ENCODE measurements at places on chromosomes 2 and 18. TPM values are rescaled to one million over a fixed set of nuclear protein-coding genes. Genes with fewer than 3 reads are reported as not detected.
A peak's percentile ranks its signal among the peaks of the same experiment; 100 is the strongest.

DNA sequence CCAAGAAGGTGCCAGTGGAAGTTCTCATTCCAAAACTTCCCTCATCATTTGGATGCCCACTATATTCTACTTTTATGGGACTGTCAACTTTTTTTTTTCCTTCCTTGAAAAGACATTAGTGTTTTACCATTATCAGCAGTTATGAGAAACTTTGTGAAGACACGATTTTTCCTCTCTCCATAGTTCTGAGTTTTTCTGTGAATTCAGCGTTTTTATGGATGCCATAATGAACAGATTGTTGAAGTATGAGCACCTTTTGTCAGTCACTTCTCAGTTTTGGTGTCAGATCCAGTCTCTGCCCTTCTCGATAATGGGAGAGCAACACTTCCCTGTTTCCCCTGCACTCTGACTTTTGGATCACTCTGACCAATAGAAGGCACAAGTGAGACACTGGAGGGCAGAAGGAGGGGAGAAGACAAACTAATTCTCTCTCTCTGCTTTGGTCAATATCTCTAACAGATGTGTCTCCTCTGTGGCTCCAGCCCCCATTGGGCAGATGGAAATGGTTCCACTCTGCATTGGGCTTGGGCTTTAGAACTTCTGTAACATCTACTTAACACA, 53.5 kb upstream of the FN1 start:
- DNase-seq, result no peak

DNA sequence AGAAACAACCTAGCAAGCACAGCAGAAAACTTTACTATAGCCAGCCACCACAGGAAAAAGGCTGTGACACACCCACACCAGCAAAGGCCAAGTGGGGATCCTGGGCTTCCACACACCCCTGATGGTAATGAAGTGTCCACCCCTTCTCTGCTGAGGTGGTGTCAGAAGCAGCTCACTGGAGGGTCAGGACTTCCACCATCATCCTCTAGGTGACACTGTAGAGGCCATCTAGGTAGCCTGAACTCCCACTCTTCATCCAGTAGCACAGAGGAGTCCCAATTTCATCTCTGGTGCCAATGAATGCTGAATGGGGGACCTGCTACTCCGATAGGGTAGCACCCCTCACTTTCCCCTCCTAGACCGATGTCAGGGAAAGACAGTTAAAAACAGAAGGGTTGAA, 1544.4 kb downstream of the LRP1B start:
- DNase-seq, result no peak

DNA sequence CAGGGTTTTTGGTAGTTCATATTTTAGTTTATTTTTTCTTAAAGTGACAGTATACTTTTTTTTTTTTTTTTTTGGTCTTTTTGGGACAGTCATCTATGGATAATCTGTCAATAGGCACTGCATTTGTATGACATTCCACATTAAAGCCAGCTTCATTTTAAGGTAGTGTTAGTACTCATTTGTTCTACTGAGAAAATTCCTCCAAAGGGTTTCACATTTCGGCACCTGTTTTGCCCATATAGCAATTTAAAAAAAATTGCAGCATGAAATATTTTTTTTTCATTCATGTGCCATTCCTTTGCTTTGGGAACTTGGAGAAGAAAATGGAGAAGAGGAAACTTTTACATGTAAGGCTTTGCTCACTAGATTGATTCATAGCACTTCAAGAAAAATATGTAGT, 276.3 kb upstream of the TCF4 start:
- no peak for DNase-seq

DNA sequence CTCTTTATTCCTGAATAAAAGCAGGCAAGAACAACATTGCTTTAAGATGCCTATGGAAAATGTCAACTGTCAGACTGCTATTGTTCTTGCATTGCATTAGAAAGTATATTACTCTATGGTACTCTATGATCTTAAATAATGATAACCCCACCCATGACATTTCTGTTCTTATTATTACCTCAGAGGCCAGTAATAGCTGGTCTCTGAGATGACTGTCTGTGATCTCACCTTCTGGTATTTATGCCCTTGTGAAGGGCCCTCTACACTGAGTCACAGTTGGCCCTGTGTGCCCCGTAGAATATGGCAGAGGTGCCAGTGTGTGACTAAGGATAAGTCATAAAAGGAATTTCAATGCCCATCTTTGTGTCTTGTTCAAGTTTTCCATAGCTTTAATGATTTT, 61.0 kb downstream of the SPP2 start:
- no peak for DNase-seq

DNA sequence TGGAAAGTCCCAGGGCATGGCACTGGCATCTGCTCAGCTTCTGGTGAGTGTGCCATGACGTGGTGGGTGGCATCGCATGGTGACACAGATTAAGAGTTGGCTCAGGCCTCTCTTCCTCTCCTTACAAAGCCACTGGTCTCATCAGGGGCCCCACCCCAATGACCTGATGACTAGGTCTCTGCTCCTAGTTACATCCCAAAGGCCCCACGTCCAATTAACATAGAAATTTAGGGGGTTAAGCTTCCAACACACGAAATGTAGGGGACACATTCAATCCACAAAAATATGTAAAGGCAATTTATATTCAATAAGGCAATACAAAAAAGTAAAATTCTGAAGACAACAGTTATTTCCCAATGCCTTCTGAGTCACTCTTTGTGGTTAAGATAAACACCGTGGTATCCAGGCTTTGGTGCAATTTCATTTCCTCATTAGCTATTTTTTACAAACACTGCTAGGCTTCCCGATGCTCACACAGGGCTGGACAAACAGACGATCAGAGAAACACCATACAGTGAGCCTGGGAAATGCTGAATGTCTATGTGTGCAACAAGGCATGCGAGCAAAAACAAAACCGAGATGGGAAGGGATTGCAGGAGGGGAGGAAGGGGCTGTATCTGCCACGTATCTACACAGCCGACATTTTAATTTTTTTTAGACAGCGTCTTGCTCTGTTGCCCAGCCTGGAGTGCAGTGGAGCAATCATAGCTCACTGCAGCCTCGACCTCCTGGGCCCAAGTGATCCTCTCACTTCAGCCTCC, 67.2 kb downstream of the MBP start:
- DNase-seq, result peak; percentile 99

- DNase-seq, result no peak
These were observed 16.7 kb downstream of the ARHGEF4 start for GRCh38 chr2:130853391-130853790.

DNA sequence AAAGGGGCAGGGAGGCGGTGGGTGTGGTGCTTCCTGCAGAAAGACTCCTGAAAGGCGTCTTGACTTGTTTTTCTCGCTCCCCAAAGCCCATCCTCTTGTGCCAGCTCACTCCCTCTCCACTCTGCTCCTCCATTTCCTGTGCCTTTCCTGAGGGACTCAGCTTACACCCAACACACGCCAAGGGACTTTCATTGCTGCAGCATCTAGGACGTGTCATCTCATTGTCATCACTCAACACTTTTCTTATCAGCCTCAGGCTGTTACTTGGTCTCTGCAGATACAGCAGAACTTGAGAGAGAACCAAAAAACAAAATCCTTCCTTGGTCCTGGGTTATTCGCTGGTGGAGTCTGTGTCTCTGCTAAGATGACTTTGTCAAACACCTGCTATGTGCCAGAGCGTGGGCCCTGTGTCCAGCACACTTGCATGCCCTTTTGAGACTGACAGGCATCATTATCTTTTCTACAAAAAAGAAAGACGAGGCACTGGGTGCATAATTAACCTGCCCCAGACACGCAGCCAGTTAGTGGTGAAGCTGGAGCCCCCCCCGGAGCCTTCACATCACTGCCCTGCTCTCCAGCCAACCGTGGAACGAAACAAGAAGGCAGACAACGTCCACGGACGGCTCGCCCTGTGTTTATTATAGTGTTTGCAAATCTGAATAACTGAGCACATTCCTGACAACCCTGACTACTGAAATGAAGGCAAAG, 261.7 kb upstream of the HDAC4 start:
- no peak for DNase-seq

- DNase-seq, result no peak
These were observed 26.4 kb downstream of the SPEG start for GRCh38 chr2:219461047-219461514.

GRCh38 chr2:140580532-140581151, 1550.2 kb downstream of the LRP1B start:
- no peak for DNase-seq

DNA sequence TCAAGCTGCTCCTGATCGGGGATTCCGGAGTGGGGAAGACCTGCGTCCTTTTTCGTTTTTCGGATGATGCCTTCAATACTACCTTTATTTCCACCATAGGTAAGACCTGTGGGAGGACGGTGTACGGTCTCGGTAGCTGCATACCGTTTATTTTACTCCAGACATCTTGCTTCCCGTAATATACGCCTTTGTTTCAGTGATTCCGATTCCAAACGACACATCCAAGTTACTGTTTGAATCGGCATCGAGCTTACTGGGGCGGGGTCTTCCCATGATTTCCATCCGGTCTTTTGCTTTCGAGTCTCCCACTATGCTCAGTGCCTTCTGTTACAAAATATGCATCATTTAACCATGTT, 731 bp downstream of the RAB10 start:
- DNase-seq, result no peak

The GALNT13 gene
- not detected for polyA plus RNA-seq

The ZSWIM2 gene
- not detected for polyA plus RNA-seq

DNA sequence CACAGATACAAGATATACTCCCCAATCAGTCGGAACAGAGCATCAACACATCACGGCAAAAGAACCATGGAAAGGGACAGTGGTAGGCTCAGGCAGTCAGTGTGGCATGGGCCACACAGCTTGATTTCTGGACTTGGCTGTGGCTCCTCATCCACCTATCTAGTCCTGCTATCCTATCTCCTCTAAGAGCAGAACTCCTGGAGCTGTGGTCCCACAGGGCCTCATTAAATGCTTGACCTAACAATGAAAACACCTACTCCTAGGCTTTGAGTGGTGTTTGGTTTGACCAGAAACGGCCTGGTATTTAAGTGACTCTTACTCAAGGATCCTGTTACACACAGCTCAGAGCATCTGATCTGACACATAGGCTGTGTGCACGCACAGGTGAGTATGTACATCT, 33.6 kb upstream of the SMAD2 start:
- no peak for DNase-seq

GRCh38 chr2:36702781-36703180, 6.3 kb downstream of the VIT start:
- DNase-seq, result no peak

DNA sequence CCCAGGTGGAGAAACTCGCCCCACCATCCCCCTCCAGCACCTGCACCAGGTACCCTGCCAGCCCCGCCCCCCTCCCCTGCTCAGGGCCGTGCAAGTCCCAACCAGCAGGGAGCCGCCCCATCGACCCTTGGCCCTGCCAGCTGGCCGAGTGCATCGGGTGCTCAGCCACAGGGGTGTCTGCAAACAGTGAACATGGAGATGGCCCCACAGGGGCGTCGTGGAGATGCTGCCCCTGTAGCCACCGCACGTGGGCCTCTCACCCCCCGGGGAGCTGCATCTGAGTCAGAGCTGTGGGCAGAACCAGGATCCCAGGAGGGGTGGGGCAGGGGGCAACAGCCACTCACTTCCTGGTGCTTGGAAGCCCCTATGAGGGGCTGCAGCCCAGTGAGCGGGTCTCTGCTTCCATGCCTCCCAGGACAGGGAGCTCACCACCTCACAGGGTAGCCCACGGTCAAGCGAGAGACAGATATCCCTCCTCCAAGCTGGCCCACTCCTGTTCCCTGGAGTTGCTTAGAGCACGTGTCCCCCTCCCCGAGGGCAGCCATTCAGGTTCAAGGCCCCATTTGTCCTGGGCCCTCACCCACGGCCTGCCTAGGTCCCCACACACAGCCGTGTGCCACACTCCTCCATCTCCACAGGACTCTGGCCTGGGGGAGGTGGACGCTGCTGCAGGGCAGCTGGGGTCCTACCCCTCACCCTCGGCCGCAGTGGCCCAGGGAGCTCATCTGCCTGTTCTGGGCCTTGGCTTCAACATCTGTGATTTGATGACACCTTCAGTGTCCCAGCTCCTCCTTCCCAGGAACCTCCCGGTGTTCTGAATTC, 1.1 kb upstream of the MAB21L4 start:
- no peak for DNase-seq

The CYS1 gene
- not detected for polyA plus RNA-seq

The RAPGEF4 gene
- polyA plus RNA-seq, result not detected

DNA sequence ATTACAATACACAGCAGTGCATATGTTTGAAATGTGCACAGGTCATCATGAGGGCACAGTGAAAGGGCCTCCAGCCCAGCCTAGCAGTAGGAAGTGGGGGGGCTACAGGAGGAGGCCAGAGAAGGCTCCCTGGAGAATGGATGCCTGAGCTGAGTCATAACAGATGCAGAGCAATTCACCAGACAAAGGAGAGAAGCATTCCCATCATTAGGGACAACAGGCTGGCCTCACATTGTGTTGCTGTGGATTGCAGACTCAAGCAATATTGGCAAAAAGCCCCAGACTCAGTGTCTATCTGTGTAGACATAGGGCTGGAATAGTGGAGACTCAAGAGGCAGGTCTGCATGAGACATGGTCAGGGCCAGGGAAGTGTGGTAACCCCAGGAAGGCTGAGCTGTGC, 329.9 kb downstream of the DLGAP1 start:
- DNase-seq, result no peak

DNA sequence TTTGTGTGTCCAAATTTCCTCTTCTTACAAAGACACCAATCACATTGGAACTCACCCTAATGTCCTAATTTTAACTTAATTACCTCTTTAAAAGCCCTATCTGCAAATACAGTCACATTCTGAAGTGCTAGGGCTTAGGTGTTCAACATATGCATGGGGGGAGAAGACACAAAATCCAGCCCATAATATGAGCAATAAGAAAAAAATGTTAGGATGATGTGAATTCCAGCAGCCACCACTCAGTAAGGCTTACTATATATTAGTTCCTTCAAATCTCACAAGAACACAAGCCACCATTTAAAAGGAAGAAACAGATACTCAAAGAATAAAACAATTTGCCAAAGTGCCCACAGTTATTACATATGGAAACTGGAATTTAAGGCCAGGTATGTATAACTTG, 285.7 kb downstream of the EPHA4 start:
- DNase-seq, result no peak

- no peak for DNase-seq
These were observed 469.3 kb downstream of the PLCL1 start for GRCh38 chr2:198273660-198274059.

- DNase-seq, result no peak
These were observed 15.1 kb upstream of the BZW1 start for GRCh38 chr2:200796561-200796960.

DNA sequence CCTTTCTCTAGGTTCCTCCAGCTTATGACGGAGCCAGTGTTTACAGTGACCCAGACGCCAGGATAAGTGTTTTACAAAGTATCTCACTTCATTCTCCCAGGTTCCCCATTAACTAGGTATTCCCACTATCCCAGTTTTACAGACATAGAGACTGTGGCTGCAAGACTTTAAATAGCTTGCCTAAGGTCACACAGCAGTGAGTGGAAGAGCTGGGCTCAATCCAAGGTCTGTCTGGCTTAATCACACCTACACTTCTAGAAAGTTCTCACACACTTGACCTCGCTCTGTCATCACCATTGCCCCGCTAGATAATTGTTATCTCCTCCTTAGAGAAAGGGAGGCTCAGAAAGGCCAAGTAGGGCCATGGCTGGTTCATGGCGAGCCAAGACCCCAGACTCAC, 110.2 kb downstream of the ANTXR1 start:
- no peak for DNase-seq

GRCh38 chr2:191066197-191066918, 52.4 kb upstream of the STAT1 start:
- no peak for DNase-seq

GRCh38 chr2:85438201-85439024, 19.9 kb downstream of the SH2D6 start:
- DNase-seq, result no peak

GRCh38 chr2:20141056-20141762, 83.7 kb downstream of the SDC1 start:
- no peak for DNase-seq
